ENCODE measurements at places on chromosomes 1 and 21. TPM values are rescaled to one million over a fixed set of nuclear protein-coding genes. Genes with fewer than 3 reads are reported as not detected.

DNA sequence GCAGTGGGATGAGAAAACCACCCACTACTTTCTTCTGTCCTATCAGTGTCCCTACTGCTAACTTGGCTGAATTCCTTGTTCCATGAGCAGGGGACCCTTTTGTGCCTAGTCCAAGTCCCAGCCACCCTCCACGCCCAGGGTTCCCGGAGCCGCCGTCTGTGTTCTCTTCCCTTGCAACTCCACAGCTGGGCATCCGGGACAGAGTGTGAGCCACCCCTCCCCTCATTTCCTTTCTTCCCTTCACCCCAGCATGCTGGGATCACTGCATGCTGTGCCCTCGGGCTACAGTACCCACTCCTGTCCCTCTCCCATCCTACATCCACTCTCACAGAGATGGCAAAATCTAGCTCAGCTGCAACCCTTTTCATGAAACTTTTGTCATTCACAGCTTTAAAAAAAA is 44.5 kb downstream of the PGBD5 start:
- DNase-seq: no peak

Gene SLC16A4
- 1.4 TPM for polyA plus RNA-seq

GRCh38 chr21:43690346-43690745 is 28.6 kb upstream of the PDXK start:
- DNase-seq: no peak

Gene BGLAP
- 0.06 TPM for polyA plus RNA-seq

DNA sequence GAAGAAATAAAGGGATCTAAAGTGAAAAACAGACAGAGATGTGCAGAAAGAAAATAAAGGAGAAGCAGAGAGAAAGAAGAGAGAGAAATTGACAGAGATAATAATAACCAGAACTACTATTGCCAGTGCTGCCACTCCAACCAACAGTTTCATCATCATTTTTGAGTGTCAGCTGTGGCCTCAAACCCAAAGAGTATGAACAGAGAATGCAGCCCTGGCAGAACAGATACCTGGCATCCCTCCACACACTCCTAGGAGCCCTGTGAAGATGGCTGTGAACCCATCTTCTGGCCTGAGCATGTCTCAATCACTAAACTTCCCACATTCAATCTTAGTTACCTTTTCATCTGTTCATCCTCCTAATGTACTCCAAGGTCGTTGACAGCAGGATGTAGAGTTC is 385.8 kb upstream of the NFIA start:
- DNase-seq: no peak

Gene F11R
- polyA plus RNA-seq: 25.8 TPM

- DNase-seq: no peak
These were observed 55.6 kb upstream of the PPM1J start for GRCh38 chr1:112770724-112771123.

GRCh38 chr1:3457910-3458883 is 3.7 kb downstream of the ARHGEF16 start:
- no peak for DNase-seq

DNA sequence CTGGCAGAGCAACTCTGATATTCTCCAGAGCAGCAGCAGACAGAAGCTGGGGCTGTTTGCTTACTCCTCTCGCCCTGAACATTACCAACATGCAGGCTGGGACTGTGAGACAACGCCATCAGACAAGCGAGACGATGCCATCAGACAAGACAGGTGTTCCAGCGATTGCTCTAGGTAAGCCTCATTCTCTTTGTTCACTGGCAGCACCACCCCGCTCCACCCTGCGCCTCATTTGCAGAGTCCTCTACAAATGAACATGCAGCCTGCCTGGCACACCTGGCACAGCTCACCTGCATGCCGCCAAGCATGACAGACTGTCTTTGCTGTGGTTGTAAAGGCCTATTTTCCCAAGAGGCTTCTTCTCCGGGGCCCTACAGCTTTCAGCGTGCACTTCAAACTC is 346.2 kb downstream of the SMYD3 start:
- DNase-seq: no peak

- no peak for DNase-seq
These were observed 87.4 kb downstream of the PLXNA2 start for GRCh38 chr1:208156741-208157140.

- DNase-seq: no peak
These were observed 671.9 kb downstream of the PTPRC start for GRCh38 chr1:199310708-199311107.

DNA sequence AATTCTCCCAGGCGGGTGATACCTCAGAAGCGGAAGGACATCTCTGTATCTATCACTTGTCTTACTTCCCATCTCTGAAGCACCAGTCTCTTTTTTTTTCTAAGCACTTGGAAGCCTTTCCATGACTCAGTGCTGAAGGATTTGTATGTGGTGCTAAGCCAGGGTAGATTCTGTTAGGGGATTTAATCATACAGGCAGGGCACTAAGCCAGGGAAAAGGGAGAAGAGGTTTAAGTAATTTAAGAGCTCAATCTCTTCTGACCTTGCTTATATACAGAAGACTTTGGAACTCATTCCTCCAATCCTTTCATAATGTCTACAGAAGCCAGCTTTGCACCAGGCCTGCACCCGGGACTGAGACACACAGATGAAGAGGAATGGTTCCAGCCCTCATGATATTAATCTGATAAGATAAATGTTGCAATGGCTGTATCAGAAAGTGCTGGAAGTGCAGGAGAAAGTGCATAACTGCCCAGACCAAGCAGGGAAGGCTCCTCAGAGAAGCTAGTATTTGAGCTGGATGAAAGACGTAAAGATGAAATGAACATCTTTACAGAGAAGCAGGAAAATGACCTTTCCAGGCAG is 11.0 kb downstream of the FAM163A start:
- no peak for DNase-seq

- DNase-seq: no peak
These were observed 5.6 kb upstream of the REN start for GRCh38 chr1:204171751-204172178.

Gene OLFML2B
- 0.82 TPM for polyA plus RNA-seq

Measured in liver (tissue), 10 donors.